ENCODE measurements at places on chromosomes 4 and X.
A peak's percentile ranks its signal among the peaks of the same experiment; 100 is the strongest.

DNA sequence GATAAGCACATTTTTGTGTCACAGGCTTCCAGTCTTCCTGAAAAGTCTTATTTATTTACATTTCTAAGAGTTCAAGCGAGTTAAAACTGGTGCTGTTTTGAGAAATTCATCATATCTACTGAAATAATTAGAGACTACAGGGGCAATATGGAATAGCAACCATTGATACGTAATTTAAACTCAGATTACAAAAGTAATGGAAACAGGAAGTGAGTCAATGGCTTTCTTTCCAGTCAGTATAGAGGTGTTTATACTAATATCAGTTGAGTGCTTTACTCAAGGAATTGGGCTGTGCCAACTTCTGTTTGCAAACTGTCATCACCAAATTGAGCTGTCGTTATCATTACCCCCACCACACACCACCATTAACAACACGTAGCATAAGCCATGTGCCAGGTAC, 222.7 kb downstream of the COL25A1 start:
- DNase-seq = no peak

- DNase-seq = peak; percentile 85
Measured at GRCh38 chr4:81466841-81467671, 4.7 kb downstream of the RASGEF1B start.

DNA sequence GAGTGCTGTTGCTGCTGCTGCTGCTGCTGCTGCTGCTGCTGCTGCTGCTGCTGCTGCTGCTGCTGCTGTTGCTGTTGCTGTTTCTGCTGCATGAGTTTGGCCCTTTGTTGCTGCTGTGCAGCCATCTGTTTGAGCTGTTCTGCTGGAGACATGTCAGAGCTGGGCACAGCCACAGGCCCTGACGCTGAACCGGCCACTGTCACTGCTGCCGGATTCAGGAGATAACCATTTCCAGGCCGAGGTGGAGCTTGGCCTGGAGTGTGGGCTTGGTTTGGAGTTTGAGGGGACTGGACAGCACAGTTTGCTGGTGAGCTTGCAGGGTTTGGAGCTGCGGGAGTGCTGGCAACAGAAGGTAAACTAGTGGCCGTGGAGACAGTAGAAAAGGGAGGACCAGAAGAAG, 224.3 kb downstream of the MGST2 start:
- DNase-seq = no peak

DNA sequence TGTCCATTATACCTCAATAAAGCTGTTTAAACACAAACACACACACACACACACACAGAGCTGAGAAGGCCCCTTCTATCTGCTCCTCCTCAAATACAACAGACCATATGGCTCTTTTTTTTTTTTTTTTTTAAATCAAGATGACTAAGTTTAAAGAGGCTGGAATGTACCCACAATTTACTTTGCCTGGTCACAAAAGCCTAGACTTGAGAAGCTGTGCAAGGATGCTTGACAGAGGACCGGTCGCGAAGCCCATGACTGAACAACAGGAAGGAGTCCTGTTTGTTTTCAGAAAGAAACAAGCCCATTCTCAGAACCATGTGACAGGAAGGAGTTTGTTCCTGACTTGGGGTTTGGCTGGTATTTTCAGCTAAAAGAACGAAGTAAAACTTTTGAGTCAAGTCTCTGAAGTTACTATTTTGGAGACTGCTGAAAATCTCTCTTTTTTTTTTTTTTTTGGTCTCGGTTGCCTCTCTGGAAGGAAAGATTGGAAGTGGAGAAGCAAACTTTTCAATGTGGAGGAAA, 650.9 kb upstream of the TENM3 start:
- no peak for DNase-seq

DNA sequence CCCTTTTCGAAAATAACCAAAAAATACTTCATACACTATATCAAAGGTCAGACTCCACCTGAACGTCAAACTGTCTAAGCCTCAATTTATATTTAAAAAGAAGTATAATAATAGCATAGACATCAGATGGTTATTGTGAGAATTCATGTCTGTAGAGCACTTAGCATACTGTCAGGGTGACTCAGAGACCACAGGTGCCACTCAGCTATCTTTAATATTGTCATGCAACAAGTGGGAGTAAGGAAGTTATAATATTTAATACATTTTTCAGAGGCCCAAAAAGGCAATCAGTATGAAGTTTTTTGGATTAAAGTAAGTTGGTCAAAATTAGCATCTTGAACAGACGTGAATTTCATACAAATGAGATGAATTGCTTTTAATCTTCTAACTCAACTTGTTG, 93.3 kb downstream of the PHOX2B start:
- DNase-seq = no peak

DNA sequence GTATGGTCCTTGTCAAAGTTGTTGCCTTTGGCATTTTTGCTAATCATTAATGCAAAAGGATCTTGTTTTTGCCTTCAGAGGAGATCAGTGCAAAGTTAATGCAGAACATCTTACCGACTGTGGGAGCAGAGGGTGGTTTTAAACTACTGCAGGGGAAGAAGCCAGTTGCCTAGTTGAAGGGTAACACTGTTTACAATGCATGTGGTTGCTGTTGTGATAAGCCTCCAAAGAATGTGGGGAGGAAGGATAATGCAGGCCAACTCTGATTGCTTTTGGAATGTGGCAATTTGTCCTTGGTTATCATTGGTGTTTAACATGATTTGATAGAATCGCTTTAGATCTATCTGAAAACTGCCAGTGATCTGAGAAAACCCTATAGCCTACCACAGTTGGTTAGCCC, 204.3 kb upstream of the TLL1 start:
- no peak for DNase-seq

GRCh38 chrX:9746148-9746888, 19.3 kb downstream of the GPR143 start:
- DNase-seq = no peak

- DNase-seq = peak; percentile 4
Measured at GRCh38 chrX:47321386-47321785, 49.0 kb upstream of the ZNF157 start.

GRCh38 chrX:39896951-39897740, 200.6 kb downstream of the BCOR start:
- peak; percentile 48 for DNase-seq

GRCh38 chr4:38236003-38236402, 275.8 kb downstream of the PTTG2 start:
- no peak for DNase-seq

DNA sequence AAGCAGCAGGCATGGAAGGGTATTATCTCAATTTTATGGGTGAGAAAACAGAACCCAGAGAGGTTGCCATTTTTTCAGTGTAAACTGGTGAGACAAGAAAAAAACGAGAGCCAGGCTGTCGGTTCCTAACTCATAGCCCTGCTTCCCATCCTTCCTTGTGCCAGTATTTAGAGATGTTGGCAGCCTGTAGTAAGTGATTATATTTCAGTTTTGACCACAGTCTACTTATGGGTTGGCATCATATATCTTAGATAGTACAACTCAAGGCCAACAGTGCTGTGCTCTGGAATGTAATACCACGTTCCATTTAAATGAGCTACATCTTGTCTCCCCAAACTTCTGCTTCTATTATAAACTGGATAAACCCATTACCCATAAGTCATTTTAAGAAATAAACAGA, 40.8 kb downstream of the XK start:
- no peak for DNase-seq

GRCh38 chr4:7027284-7027683, 15.9 kb upstream of the TADA2B start:
- DNase-seq = no peak

GRCh38 chrX:82816562-82816961, 691.5 kb upstream of the POU3F4 start:
- DNase-seq = no peak

- DNase-seq = no peak
Measured at GRCh38 chr4:95102162-95102790, 344.5 kb downstream of the BMPR1B start.

DNA sequence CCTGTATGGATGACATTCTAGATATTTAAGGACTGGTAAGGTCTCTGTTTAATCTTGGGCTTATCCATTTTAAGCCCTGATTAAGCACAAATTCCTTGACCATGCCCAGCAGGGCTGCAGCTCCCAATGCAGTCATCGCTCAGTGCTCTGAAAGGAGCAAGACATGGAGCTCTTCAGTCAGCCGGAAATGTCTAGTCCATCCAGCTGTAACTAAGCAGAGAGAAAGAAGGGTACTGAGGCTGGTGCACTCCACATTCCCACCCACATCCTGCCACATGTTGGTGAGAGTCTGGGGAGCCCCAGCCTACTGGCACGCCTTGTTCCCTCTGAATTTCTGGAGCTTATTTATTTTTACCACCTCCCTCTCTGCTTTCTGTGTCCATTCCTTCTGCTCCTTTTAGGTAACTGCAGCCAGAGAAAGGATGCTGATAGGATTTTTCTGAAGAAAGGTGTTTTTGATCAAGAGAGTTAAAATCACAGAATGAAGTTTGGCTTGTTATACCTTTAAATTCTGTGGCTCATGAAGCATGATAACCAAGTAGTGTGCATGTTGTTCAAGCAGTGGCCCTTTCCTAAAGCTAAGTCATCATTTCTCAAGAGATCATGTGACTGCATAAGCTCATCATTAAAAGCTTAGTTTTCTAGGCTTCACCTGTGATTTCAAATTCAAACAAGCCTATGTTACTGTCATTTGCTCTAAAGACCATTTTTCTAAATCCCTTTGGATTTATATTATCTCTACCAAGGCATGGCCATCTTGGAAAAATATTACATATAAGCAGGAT, 74.0 kb downstream of the GALNT7 start:
- DNase-seq = no peak

- no peak for DNase-seq
Measured at GRCh38 chrX:105462186-105462585, 241.7 kb upstream of the TEX13A start.

- no peak for DNase-seq
Measured at GRCh38 chr4:110231869-110232268, 33.5 kb upstream of the ELOVL6 start.

- no peak for DNase-seq
Measured at GRCh38 chr4:150123796-150124677, 45.8 kb downstream of the DCLK2 start.

DNA sequence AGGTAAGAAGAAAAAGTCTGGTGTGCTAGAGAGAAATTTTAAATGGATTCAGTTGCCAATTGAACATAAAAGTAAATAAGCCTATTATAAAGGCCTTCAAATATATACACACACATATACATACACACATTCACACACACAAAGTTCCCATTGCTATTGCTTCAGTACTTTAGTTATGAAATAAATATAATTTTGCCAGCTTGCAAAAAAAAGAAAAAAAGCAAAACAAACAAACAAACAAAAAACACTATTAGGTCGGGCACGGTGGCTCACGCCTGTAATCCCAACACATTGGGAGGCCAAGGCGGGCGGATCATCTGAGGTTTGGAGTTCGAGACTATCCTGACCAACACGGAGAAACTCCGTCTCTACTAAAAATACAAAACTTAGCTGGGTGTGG, 80.3 kb downstream of the SPIN4 start:
- DNase-seq = no peak

DNA sequence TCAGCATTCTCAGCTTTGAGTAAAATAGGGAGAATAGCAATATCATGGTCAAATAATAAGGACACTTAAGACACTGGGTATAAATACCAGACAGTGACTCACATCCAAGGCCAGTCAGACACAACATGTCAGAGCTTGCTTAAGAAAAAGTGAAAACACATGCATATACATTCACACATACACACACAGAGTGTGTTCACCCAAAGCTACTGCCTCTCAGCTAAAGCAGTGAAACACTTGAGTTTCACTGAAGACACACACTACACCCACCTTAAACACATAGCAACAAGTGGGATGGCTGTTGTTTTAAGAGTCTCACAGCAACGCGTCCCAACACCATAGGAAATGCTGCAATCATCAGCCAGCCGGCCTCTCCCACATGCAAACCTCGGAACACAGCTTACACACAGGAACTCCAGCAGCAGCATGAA, 14.4 kb downstream of the SHROOM4 start:
- DNase-seq = no peak

- DNase-seq = no peak
Measured at GRCh38 chr4:26075583-26075982, 161.6 kb downstream of the SMIM20 start.

- no peak for DNase-seq
Measured at GRCh38 chr4:127149086-127149485, 483.7 kb upstream of the INTU start.

GRCh38 chrX:17802756-17803155, 58.3 kb downstream of the RAI2 start:
- DNase-seq = no peak

- DNase-seq = no peak
Measured at GRCh38 chr4:9764155-9764696, 17.2 kb upstream of the DRD5 start.

GRCh38 chrX:78796916-78797315, 49.4 kb downstream of the LPAR4 start:
- DNase-seq = no peak

DNA sequence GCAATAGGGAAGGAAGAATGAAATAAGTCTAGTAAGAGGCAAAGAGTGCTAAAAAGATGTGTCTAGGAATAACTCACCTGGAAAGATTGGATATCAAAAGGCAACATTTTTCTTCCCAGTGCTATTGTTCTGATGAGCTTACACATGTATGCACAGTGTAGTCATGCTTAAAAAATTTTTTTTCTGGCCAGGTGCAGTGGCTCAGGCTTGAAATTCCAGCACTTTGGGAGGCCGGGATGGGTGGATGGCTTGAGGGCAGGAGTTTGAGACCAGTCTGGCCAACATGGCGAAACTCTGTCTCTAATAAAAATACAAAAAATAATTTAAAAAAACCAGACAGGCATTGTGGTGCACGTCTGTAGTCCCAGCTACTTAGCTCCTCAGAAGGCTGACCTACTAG, 795.8 kb upstream of the IGFBP7 start:
- no peak for DNase-seq

GRCh38 chr4:14254252-14254651, 626.7 kb upstream of the BOD1L1 start:
- DNase-seq = peak; percentile 22

- DNase-seq = no peak
Measured at GRCh38 chrX:151346931-151347543, 50.0 kb upstream of the VMA21 start.

DNA sequence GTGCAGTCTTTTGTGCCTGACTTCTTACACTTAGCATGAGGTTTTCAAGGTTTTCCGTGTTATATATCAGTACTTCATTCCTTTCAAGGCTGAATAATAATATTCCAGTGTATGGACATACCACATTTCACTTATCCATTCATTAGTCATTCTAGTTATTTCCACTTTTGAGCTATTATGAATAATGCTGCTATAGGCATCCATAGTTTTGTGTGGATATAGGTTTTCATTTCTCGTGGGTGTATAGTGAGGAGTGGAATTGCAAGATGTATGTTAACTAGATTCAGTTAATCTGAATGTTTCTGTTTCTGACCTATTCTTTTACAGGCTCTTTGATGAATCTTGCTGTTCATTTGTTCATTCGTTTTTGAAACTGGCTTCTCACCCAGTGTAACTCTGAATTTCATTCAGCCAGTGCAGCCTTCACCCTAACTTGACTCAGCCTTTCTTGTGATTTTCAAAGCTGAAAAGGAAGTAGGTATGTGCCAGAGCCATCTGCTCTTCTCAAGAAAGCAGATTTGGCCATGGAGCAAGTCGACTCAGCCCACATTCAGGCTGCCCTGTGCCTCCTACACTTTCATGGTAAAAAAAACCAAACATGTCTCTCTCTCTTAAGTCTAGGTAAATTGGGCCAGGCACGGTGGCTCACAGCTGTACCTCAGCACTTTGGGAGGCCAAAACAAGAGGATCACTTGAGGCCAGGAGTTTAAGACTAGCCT, 56.3 kb upstream of the NOCT start:
- DNase-seq = no peak

Data from prostate gland (tissue), 2 donors.